ENCODE measurements at places on chromosomes 1 and 21.

- no peak for DNase-seq
These were observed 13.6 kb upstream of the CEP85 start for GRCh38 chr1:26220199-26220912.

- DNase-seq, result no peak
These were observed 33.6 kb upstream of the RAP1GAP start for GRCh38 chr1:21702780-21703179.

- no peak for DNase-seq
These were observed at the start of gene TRIM58 for GRCh38 chr1:247857069-247857984. TSS of gene TRIM58 (plus strand) at chr1:247857187. CDS start at chr1:247857247, 60 bp downstream.

DNA sequence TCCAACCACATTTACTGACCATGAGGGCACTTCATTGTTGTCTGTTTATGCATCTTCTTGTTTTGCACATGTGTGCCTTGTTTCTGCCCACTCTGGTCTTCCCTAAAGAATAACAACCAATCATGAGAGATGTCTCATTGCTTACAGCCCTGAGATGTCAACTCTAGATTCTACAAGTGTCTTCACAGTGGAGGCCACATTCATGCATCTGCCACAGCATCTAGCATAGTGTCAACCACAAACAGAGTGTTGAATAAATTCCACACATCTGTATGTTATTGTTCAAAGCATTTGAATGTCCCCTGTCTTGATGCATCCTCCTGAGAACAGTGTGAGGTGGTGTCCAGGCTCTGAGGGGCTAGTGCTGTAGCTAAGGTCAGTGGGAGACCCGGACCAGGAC, 43.1 kb downstream of the KCNC4 start:
- DNase-seq, result no peak

DNA sequence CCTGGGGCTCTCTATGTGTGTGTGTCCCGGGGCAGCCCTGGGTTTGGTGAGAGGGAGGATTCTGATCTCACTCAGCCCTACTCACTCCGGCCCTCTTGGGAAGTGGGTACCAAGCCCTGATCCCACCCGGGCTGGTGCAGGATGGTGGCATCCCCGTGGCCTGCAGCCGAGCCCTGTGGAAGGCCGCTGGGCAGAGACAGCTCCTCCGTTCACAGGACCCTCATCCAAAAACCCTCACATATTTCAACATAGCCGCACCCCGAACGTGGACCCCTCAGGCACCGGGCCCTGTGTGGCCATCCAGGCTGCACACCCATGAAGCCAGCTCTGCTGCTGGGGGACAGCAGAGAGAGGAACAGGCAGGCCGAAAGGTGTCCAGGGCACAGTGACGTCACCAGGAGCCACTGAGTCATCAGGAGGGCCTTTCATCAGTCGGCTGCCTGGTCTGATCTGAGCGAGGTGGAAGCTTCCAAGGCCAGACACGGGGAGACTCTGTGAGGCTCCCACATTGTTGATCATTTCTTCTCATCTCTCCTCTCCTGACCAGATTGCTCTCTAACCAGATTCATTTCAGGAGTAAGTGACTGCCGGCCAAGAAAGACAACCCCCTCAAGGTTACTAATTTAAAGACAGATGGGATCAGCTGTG, 16.2 kb upstream of the GPR157 start:
- no peak for DNase-seq

- DNase-seq, result no peak
These were observed 27.9 kb upstream of the BATF3 start for GRCh38 chr1:212727386-212728181.

DNA sequence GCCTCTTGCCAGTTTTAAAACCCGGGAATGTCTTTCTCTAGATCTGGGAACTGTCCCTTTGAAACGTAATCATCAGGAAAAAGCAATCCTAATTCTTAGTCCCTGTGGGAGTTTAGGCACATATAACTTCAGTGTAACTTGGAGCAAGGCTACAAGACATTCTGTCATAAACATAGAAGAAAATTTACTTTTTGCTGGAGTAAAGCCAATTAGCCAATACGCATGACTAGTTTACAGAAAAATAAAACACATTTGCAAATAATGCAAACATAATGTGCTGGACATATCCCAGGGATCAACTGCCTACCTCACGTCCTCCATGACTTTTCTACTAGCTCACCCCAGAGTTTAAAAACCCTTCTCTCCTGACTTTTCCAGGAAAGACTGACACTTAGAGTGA, 970.6 kb downstream of the MRPL39 start:
- DNase-seq, result no peak

- DNase-seq, result no peak
These were observed 85.0 kb downstream of the PRDM2 start for GRCh38 chr1:13784971-13785370.

DNA sequence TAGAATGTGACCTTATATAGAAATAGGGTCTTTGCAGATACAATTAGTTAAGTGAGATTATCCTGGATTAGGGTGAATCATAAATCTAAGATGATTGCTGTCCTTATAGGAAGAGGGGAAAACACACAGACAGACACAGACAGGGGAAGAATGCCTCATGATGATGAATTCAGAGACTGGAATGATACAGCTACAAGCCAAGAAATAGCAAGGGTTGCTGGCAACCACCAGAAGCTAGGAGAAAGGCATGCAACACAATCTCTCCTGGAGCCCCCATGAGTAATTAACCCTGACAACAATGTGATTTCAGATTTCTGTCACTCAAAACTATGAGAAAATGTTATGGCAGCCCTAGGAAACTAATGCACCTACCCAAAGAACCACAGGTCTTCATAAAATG, 19.1 kb upstream of the PPIH start:
- DNase-seq, result no peak

DNA sequence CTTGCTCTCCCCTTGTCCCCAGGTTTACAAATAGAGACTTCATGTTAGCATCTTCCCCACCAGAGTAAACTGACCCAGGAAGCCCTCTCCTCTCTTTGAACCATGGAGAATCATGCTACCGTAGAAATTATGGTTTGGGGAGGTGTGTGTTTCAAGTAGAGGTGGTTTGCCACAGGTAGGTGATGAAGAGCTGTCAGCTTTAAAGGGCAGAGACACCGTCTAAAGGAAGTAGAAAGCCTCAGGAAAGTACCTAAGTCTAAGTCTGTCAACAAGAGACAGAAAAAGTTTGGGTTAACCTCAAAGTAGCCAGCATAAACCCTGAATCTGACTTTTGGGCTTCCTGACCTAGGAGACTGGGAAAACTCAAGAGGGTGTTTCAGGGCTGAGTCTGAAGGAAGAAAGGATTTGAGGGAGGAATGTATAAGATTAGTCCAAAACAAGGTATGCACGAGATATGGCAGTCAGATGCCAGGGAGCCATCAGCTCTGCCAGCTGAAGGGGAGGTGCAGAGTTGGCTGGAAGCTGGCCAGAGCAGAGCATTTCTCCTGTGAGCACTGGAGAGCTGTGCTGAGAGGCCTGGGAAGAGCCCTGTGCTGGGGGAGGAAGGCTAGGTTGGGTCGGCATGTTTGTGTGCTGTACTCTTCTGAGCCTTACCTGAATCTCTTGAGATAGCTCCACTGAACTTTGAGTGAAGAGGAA, 14.3 kb downstream of the ADAMTSL4 start:
- DNase-seq, result peak; percentile 83

GRCh38 chr1:47727697-47728085, 269.5 kb downstream of the TRABD2B start:
- DNase-seq, result no peak

GRCh38 chr1:22835636-22836319, 125.1 kb downstream of the EPHB2 start:
- no peak for DNase-seq

All from GM12878 (cell line).